ENCODE measurements at places on chromosomes 4 and X.

DNA sequence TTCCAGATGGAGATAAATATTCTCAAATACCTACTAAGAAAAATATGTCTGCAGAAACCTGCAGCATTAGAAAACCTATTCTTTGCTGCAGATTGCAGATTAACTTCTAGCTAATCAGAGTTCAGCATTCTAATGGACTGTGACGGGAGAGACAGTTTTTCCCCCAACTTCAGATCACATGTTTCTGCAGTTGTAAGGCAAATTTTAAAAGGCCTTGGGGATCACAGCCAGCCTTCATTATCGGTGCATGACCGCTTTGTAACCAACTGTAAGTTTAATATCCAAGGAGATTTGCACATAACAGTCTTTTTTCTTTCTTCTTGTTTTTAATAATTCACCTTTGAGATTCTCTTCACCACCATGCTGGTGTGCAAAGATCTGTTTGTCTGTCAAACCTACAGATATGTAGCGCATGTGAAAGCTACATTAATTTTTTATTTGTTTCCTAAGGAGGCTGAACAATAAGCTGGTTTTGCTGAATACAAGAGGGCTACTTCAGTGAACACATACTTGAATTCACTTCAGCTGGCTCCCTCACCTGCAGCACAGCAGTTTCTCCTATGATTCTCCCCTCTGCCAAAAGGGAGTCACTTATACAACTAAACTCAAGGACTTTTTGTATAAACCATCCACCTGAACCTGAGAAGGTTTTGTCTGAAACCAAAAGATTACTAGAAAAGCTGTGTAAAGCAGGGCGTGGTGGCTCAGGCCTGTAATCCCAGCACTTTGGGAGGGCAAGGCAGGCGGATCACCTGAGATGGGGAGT lies 488.5 kb downstream of the RPA4 start:
- DNase-seq = no peak

- no peak for DNase-seq
Observed at GRCh38 chr4:87134122-87134521, 86.3 kb downstream of the KLHL8 start.

DNA sequence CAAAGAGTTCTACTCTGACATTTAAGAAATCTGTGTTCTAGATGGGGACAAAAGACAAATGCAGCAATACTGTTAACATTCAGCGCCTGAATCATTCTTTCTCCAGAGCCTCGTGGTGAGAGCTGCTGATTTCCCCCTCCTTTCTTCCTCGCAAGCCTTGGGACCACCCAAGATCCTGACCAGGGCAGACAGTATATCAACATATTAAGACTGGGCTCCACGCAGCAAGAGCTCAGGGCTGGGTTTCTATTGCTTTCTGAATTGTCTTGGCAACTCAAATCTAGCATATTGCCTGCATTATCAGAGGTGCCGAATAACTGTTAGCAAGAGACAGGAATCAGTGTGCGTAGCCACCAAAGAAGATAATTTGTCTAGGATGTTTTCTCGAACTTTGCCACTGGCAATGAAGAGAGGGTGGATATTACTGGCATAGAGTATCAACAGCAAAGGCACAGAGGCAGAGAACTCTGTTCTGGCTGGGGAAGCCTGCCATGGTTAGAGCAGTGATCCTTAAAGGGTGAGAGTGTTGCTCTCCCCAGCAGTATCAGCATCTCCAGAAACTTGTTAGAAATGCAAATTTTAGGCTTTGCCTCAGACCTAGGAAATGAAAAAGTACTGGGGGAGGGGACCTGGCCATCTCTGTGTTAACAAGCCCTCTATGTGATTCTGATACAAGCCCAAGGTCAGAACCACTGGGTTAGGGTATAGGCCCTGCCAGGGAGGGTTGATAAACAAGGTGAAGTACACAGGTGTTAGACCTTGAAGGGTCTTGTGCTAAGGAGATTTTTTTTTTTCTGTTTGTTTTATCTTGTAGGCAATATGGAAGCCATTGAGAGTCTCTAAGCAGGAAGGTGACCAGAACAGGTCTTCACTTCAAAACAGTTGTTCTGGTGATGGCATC lies 46.2 kb upstream of the MID1IP1 start:
- no peak for DNase-seq

GRCh38 chr4:149493492-149493891 lies 322.2 kb downstream of the IQCM start:
- no peak for DNase-seq

GRCh38 chr4:3231471-3231870 lies 17.5 kb upstream of the MSANTD1 start:
- DNase-seq = no peak

DNA sequence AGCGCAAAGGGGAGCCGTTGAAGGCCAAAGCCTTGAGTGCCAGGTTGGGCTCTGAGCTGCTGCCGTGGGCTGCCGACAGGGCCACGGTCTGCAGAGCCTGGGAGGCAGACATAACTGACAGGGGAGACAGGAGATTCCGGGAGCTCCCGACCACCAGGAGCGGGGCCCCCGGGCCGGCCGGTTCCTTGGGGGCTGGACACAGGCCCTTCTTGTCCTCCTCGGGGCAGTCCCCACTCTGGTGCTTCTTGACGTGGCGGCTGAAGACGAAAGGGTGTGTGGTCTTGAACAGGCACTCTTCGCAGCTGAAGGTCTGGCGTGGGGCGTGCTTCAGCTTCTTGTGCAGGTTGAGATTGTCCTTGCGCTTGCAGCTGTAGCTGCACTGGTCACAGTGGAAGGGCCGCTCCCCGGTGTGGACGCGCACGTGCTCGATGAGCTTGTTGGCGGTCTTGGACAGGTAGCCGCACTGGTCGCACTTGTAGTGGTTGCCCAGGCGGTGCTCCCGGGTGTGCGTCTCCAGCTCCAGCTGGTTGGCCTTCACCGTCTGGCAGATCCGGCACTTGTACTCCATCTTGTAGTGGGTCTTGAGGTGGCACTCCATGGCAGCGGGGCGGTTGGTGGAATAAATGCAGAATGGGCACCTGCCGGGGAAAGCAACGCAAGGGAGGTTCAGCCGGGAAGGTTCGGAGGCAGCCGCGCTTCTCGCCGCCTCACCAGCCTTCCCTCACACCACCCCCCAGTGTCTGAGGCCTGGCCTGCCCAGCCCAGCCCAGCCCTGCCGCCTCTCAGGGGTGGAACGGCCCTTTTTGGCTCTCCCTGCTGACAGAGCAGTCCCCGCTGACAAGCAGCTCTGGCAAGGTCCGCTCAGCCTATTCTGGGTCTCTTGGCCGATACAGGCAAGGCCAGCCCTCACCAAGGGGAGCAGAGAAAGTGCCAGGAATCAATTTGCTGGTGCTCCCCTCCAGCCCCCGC lies 81.3 kb downstream of the C4orf51 start:
- no peak for DNase-seq

DNA sequence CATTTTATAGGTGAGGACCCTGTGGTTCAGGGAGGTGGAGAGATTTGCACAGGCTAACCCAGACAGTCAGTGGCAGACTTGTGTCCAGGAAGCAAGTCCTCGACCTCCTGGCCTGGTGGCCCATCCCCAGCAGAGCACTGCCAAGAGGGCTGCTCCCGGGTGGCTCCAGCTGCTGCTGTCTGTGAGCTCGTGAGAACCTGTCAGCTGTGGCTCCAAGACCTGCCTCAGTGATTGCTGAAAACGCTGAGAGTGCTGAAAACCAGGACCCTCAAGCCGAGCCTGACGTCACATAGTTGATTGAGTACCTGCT lies 74.2 kb downstream of the RTL9 start:
- DNase-seq = no peak

DNA sequence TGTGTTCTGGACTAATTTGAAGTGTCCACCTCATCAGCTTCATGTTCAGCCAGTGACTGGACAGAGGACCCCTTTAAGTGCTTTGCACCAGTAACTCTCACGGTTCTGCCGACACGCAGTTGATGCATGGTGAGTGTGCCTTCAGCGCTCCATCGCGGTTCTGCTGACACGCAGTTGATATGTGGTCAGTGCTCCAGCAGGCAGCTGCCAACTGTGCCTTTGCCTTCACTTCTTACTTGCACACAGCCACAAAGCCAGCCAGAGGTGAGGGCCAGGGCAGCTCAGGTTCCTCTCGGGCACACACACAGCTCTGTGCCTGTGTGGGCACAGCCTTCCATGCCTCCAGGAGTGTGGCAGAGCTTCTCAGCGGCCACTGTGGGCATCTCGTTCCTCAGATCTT lies 12.4 kb downstream of the NKX1-1 start:
- DNase-seq = no peak

GRCh38 chrX:12977761-12978204 lies 2.9 kb downstream of the TMSB4X start:
- no peak for DNase-seq

Measured in NCI-H1105 (cell line).